HS-27A (cell line): ENCODE measurements at places on chromosomes 6 and 20.

GRCh38 chr20:6699921-6700562 lies 67.4 kb upstream of the BMP2 start:
- DNase-seq: no peak

DNA sequence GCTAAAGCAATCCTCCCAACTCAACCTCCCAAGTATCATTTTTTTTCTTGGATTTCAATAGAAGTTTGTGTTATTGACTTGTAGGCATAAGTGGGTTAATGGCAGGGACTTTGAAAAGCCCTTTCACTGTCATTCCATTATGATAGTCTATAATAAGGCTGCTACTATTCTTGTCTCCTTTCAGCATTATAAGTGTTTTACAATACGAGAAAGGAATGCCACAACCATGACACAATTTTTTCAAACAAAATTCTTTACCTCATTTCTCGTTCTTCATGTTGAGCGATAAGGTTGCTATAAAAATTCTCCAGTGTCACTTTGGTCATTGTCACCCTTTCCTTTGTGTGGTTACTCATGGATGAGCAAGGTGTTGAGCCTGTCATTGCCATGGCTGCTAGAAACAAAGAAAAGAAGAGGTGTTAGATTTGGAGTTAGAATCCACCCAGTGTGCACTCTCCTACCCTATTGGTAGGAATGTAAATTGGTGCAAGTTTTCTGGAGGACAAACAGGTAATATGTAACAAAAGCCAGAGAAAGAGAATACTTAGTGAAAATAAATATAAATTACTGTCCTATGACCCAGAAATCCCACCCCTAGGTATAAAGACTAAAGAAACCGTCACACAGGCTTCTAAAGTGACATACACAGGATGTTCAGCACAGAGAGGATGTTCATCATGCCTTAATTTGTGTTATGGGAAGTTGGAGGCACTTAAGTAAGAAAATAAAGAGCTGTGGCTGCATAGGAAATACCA lies 7.3 kb downstream of the STK38 start:
- DNase-seq: no peak

DNA sequence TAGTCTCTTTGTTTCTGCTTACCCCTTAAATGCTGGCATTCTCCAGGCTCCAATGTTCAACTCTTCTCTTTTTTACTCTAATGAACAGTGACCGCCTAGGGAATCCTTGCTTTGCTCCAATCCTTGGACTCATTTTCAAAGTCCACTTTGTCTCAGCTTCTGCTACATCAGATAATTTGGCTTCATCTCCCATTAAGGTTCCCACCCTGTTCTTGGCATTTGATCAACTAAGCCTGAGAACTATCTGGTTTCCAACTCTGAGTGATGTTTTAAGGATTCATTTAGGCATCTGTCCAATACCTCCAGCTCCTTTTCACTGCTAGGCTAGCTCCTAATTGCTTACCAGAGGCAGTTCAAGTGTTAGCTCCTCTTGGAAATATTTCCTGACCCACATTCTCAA lies 64.9 kb downstream of the ME1 start:
- no peak for DNase-seq

GRCh38 chr6:89144354-89144906 lies 1.4 kb upstream of the PM20D2 start:
- DNase-seq: no peak

DNA sequence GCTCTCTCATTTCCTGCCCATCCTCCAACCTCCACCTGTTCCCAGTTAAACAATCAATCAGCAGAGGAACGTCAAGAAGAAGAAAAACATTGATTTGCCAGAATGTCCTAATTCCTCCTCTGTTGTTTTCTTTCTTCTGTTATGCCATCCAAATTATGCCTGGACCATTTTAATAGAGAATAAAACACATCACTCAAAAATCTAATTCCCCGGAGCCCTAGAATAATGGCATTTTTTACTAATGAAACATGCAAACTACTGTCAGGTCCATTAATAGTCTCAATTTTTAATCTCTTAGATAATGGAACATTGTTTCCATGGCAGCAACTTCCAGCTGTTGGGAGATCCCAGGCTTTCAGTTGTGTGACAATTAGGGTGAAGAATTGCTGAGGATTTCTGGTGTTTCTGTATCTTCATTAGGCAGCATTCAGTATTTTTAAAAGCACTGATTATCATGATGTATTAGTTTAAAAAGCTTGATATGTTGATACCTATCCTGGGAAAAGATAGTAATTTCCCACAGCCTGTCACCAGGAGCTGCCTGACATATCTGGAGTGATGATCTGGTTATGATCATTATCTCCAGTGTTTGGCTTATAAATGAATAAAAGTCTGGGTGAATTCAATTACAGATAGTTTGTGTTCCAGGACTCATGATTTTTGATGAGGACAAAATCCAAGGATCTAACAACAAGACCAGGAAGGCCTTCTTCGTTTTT lies 209.8 kb downstream of the TPBG start:
- no peak for DNase-seq

GRCh38 chr20:61369731-61370520 lies 117.9 kb downstream of the CDH4 start:
- no peak for DNase-seq

- DNase-seq: no peak
These were observed 36.5 kb downstream of the PLCG1 start for GRCh38 chr20:41173791-41174341.

GRCh38 chr20:60481743-60482133 lies 523.5 kb downstream of the CDH26 start:
- DNase-seq: no peak

GRCh38 chr6:117818449-117818848 lies 88.6 kb upstream of the SLC35F1 start:
- no peak for DNase-seq

DNA sequence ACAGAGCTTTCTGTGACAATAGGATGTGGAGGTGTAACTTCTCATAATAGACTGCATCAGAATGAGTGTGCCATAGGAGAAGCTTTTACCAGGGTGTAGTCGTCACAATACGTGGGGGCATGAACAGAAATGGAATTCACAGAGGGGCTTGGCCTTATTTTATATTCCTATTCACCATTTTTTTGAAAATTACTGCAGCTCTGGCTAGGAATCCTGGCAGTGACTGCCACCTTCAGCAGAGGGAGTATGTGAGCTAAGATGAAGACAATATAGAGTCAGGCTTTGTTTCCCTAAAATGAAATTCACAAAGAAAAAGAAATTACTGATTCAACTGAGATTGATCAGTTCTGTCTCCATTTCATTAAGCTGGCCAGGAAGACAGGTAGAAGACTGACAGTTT lies 13.9 kb downstream of the TOMM6 start:
- no peak for DNase-seq

DNA sequence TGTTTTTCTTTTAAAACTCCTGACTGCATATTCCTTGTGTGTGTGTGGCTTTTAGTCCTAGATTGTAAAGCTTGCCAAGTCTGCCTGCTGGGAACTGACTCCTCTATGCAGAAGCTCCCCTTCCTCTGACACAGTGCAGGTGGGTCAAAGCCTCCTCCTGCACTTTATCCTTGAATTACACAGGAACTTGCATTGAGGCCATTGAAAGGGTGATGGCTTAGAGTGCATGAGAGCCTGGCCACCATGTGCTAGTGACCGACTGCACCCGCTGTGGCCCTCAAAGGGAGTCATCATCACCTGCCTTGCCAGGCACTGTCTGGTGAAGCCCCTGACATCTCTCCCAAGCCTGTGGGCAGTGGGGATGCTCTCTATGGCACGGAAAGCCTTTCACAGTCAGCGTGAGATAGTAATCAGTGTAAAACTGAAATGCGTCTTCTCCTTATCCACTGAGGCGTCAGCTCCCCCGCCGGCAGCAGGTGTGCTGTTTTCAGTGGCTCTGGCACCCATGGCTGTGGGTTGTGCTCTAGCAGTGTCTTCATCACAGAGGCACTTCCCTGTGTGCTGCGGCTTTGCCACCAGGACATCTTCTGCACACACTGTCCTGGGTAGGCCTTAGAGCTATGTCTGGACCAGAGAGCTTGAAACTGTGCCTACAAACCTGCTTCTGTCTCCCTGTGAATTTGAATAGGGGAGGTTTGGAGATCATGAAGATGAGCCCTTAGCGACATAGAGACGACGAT lies 87.9 kb downstream of the THBS2 start:
- DNase-seq: no peak

DNA sequence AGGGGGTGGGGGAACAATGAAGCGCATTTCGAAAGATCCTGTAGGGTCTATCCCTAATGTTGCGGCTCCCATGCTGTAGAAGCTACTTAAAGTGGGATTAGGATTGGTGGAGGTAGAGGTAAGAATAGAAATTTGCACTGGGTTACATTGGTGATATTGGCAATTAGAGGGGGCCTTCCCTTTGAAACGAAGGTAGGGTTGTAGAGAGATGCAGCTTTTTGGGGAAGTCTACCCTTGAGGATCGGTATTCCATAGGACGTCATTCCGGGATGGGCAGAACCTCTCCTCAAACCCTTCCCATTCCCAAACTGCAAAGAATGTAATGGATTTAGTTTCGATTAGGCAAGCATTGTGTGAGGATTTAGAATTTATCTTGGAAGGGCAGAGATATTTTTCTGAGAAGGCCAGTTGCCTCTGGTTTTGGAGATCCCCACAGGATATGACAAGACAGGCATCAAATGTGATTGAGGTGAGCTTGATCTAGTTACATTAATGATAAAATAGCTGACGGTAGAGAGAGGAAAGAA lies 5.4 kb upstream of the ZNFX1 start:
- no peak for DNase-seq

DNA sequence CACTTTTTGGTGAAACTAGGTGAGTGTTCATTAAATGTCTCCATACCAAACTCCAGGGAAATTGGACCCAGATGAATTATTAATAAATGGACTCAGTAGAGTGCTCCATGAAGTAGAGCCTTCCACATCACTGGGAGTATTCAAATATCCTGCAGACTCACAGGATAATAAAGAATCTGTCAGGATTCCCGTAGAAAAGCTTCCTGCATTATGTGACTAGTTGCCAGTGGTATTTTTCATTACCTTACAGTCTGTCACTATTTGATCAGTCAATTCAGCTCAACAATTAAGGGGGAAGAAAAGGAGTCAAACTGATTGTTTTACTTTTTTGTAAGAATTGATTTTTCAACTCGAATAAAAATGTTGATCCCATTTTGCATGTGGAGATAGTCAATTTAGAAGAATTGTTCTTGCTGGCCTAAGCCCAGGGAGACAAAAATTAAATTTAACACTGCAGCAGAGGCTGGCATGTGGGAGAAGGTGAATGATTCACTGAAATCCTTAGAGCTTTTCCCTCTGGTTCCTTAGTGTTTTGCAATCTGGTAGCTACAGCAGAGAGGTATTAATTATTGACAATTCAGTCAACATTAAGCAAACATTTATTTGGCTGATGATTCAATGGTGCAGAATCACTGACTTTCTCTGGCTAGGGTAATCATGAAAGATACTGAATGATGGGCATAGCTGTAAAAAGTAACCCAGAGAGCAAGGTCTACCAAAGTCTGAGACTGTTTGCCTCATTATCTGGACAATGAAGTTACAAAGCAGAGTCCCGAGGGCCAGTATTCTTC lies 442.4 kb downstream of the CD83 start:
- no peak for DNase-seq

DNA sequence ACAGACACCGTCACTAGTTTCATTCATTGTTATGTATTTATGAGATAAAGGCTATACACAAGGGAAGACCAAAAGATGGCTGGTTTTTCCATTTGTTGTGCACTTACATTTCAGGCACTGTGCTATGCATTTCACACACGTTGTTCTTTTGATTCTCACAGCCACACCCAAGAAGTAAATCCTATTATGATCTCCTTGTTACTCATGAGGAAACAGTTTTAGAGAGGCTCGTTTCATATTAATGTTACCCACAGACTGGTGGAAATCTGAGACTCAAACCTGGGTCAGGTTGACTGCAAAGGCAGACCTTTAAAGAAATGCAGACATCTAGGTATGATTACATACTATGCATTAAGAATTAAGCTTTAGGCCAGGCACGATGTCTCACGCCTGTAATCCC lies 34.9 kb downstream of the SHLD1 start:
- DNase-seq: no peak

GRCh38 chr20:23269954-23270353 lies 80.6 kb upstream of the NXT1 start:
- DNase-seq: no peak

DNA sequence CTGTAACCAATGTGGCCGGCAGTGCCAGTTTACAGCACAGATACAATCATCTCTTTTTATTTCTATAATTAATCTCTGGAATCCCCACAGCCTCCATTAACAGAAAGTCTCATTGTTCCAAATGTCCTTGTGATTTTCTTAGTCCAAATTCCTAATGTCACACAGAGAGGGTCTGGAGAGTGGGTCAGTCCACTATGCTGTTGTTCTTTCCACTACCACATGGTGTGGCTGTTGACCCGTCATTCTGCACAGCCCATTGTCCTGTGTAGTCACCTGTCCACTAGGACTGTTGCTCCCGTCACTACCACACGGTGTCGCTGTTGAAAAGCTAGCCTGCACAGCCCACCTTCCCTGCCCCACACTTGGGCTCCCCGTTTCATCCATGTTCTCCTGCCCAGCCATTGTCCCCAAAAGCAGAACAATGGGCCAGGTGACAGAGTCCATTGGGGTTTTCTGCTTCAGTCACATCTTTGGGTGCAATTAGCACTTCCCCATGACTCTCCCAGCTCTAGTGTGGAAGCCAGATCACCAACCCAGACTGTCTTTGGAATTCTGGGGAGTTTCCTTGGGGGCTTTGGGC lies 8.6 kb upstream of the LBP start:
- no peak for DNase-seq

DNA sequence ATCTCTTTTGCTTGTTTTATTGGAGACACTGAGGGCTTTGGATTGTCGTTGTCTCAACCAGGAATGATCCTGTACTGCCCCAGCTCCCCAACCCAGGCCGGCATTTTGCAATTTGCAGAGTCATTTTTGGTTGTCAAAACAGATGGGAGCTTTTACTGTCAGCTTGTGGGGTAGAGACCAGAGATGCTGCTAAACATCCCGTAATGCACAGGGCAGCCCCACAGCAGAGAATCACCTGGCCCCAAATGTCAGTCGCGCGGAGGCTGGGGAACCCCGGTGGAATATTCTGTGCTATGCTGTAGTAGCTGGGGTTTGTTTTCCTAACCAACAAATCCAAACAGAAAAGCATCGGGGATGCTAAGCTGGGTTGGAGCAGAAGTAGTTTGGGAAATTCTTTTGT lies 99.7 kb downstream of the TSHZ2 start:
- DNase-seq: no peak

DNA sequence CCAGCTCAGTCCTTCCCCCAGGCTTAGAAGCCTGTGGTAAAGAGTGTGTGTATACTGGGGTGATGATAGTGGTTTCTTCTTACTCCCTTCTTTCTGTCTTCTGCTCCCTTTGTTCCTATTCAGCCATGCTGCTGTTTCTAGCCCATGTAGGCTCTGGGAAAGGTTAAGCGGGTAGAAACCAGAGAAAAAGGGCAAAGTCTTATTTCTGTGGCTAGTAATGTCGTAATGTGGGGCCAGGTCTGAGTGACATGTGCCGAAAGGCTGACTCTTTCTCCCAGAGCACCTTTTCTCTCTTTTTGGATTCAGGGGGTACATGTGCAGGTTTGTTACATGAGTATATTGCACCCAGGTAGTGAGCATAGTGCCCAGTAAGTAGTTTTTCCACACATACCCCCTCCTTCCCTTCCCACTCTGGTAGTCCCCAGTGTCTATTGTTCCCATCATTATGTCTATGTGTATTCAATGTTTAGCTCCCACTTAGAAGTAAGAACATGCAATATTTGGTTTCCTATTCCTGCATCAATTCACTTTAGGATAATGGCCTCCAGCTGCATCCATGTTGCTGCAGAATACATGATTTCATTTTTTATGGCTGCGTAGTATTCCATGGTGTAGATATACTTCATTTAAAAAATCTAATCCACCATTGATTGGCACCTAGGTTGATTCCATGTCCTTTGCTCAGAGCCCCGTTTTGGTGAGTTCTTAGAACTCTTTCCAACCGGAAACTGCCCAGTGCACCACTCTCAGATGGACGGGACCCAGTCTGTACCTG lies 74.3 kb downstream of the EFHC1 start:
- DNase-seq: no peak
